ENCODE measurements at places on chromosomes 2 and 18. TPM values are rescaled to one million over a fixed set of nuclear protein-coding genes. Genes with fewer than 3 reads are reported as not detected.

The TBR1 gene
- total RNA-seq, result not detected

The OXER1 gene
- 0.52 TPM for total RNA-seq

The PROC gene
- not detected for total RNA-seq

The SERPINB2 gene
- 0.80 TPM for total RNA-seq

The IL36A gene
- not detected for total RNA-seq

The ADAM23 gene
- 3.1 TPM for total RNA-seq

The SCG2 gene
- 10.8 TPM for total RNA-seq

The CRYGD gene
- not detected for total RNA-seq

The GAREM2 gene
- 1.2 TPM for total RNA-seq

The CFAP65 gene
- not detected for total RNA-seq

The QPCT gene
- total RNA-seq, result 0.13 TPM

Data from LHCN-M2 (cell line).